ENCODE measurements at places on chromosomes 3 and 15.

DNA sequence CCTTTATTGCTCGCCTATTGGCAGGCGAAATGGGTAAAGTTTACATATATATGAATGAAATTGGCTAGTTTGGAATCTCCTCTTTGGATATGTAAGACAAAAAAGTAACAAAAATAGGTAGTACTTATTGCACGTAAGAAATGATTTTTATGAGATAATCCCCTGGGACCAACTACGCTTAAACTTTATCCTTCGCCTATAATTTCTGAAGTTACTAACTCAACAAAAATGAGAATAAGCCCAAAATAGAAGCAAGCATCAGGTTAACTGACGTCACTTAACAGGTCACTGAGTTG, 438 bp upstream of the SLC49A4 start:
- no peak for DNase-seq

DNA sequence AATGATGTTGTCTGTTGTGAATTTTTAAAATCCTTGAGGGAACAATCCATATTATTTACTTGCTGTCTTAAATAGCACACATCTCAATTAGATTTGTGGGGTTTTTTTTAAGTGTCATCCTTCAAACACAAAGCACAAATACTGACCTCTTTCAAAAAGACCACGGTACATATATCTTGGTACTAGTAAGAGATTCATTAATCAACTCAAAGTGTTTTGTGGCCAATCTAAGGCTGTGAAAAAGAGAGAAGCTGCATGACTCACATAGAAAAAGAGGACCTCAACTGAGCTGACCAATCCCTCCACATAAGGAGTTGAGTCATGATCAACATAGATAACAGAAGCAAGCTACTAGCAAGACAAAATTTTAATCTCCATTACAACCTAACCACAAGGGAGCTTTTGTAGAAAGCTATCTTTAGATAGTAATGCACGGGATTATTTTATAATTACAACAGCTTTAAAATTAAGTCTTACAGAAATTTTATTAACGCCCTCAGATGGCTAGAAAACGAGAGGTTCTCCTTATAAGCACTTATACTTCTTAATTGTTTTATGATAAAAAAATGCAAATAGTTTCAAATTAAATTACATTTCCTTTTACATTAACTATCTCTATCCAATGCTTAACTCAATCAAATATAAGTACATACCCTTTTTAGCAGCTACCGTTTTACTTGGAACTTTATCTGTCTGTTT, 60.5 kb downstream of the TOP2B start:
- DNase-seq: no peak

GRCh38 chr15:98650417-98651035, 2.2 kb downstream of the IGF1R start:
- no peak for DNase-seq

DNA sequence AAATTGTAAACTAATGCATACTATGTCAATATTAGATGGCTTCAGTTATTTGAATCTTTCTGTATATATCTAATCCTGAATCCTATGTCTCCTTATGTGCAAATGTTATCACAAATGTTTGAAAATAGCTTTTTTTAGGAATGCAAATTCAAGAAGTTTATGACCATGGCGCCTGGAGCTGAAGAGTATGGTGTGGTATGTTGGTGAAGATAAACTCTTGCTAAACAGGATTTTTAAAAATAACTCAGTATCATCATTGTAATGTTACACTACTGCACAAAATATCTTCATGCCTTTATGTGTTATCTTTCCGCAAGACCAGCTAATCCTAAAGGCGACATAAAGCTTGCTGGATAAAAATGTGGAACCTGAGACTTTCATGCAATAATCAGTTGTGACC, 382.6 kb downstream of the ROBO1 start:
- no peak for DNase-seq

GRCh38 chr3:8472549-8472948, 29.1 kb upstream of the LMCD1 start:
- DNase-seq: no peak

GRCh38 chr3:196139281-196139680, 57.4 kb upstream of the TFRC start:
- no peak for DNase-seq

DNA sequence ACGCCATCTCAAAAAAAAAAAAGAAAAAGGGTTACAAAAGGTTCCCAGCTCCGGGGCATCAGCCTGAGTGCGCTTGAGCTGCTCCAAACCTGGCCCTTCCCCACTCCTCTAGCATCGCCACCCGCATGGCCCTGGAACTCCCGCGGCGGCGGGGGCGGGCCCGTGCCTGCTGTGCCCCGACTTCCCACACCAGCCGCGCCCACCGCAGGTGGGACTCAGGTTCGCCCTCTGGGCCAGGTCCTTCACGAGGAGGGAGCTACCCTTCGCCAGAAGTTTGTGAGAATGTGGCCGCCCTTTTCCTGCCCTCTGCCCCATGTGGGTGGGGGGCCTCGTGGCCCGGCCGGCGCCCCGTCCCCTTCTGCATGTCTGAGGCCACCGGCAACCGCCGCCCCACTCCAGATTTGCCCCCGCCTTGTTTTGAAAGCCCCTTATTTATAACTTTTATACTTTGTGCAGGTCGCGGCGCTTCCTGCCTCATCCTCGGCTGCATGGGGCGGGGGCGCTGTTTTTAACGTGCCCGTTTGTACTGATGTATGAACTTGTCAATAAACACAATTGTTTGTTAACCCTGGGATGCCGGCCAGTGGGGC, 507 bp upstream of the JMJD7 start:
- DNase-seq: peak; percentile 57

DNA sequence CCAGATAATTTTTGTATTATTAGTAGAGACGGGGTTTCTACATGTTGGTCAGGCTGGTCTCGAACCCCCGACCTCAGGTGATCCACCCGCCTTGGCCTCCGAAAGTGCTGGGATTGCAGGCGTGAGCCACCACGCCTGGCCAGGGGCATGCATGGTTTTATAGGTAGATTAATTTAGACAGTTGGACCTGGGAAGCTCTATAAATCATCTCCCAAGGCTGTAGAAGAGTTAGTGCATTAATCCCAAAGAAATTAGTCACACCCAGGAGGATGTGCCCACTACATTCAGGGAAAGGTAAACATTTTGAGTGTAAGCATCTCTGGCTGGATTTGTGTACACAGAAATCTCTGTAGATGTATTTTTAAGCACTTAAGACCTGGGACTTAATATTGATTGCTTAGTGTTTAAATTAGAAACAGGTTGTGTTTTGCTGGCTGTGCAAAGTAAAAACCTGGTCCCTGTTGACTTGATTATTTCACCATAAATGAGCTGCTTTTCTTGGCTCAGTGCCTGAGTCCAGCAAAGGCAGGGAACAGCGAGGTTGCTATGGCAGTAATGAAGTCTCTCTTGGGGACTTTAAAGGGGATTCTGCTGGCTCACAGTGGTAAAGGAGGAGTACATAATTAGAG, 19.2 kb downstream of the EXOSC7 start:
- peak; percentile 23 for DNase-seq

- DNase-seq: no peak
Observed at GRCh38 chr3:164452707-164453106, 625.6 kb downstream of the SI start.

- DNase-seq: no peak
Observed at GRCh38 chr3:38110314-38111050, 26.4 kb downstream of the ACAA1 start.

GRCh38 chr3:52317208-52318000, 1.3 kb downstream of the DNAH1 start:
- DNase-seq: peak; percentile 48

- DNase-seq: no peak
Observed at GRCh38 chr3:193971261-193971751, 164.6 kb upstream of the HES1 start.

DNA sequence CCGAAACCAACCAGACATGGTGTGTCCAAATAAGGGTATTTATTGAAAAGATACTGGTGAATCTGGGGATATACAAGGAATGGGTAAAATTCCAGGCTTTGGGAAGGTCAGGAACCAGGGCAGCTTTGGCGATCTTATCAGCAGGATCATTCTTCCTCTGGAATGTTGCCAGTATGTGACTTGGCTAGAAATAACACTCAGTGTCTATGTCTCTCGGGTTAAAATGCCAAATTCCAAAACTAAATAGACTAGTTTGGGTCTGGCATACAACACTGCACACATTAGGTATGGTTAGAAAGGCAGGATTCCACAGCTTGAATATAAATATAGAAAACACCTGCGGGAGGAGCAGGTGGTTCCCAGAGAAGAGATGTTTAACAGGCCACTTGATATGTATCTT, 220.2 kb upstream of the CD96 start:
- DNase-seq: no peak

- DNase-seq: no peak
Observed at GRCh38 chr3:182388506-182388905, 404.8 kb upstream of the ATP11B start.

DNA sequence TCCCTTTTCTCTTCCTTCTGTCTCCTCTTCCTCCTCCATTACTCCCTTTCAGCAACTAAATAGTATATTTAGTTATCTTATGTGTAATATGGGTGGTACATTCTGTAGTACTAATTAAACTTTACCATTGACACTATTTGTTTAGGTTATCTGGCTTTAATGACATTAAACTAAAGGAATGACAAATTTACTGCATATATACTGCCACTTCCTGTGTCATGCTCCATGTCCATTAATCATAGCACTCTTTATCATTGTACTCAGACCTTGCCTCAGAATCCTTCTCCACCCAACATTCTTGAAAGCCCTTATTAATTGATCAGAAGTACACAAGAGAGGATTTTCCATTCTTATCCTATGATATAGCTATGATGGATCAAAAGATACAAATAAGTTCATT, 244.2 kb downstream of the NAALADL2 start:
- DNase-seq: no peak

GRCh38 chr15:38196076-38196475, 56.6 kb upstream of the SPRED1 start:
- no peak for DNase-seq

- DNase-seq: no peak
Observed at GRCh38 chr3:52891164-52891563, 6.2 kb downstream of the STIMATE start.
